ENCODE measurements at places on chromosomes 1 and 21.

- no peak for DNase-seq
These were observed 49.8 kb downstream of the DISP3 start for GRCh38 chr1:11528611-11529261.

GRCh38 chr1:29539971-29540370 is 303.6 kb downstream of the PTPRU start:
- DNase-seq = no peak

GRCh38 chr1:81021134-81021533 is 779.6 kb upstream of the ADGRL2 start:
- DNase-seq = no peak

DNA sequence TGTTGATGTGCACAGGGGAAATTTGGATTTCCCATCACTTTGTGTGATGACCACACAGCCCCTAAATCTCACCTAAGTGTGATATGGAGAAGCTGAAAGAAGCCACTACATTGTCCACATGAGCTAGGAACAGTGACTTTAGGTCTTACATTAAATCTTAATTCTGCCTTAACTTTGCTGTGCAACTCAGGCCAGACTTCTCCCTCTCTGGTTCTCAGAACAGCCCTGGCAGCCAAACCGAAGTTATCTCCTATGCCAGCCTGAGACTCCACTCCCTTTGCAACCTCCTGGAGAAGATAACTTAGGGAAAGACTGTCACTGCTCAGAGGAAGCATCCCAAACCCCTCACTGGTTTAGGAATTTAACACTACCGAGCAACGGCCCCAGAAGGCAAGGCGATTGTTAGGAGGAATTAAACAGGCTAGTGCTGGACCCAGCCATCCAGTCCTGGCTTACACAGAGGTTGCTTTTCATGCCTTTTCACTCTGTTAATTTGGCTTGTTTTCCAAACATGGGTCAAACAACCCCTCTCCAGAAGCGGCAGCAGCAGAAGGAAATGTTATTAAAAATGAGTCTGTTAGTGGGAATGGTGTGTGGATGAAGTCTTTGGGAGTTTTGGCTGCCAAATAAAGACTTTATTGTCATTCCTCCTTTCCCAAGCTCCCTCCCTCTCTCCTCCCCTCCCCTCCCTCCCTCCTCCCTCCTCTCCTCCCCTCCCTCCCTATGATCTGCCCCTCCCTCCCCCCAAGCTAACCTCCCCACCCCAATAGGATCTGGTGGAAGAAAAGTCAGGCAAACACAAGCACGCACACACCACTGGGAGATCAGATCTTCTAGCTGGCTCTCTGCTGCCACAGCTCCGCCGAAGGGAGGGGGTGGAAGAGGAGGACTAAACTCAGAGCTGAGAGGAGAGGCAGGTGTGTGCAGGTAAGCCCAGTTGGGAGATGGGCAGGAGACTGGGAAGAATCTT is at the start of gene PRELP:
Gene PRELP (plus strand): TSS at position 795 of the 970 bp plus-strand sequence. CDS start 7,379 bp downstream, outside the sequence.
- no peak for DNase-seq

GRCh38 chr1:19831441-19831840 is 16.4 kb upstream of the RNF186 start:
- no peak for DNase-seq

- no peak for DNase-seq
These were observed 5.6 kb upstream of the TNFSF18 start for GRCh38 chr1:173056365-173056764.

DNA sequence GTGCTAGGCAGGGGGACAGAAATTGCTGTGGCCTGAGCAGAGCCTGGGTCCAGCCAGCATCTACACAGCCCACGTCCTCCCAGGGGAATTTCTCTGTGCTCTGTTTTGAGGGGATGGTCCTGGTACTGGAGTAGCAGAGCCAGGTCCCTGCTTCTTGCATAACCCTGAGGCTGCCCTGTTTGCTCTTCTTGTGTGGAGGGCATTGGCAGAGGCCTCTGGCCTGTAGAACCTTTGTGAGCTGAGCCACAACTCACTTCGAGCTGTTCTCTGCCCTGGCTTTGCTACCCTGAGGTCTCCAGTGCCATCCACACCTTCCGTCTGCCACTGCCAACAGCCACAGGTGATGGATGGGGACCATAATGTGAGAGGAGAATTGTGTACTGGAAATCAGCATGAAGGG is 101.9 kb downstream of the KCNJ15 start:
- DNase-seq = no peak

DNA sequence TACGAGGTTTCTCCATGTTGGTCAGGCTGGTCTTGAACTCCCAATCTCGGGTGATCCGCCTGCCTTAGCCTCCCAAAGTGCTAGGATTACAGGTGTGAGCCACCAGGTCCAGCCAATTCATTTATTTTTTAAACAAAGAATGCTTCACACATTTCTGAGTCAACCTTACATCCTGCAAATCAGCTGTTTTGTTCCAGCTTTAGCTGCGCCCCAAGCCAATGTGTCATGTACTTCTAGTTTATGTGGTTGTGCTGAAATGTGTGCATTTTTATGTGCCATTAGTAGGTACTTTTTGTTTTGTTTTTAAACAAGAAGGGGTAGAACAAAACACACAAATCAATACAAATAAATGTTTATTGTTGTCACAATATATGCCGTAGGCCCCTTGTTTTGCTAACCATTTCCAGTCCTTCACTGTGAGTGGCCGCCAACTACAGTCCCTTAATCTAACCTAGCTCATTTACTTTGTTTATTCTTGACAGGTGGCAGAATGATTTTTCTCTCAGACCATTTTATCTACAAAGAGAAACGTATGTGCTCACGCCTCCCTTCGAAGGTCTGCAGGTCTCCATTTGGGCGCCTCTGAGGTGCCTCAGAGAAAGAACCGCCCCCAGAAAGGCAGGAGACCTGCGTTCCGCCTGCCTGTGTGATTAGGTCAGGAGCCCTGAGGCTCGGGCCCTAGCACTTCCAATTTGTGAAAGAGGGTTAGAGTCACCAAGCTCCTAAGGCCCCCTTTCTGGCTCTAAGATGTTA is 2.8 kb upstream of the CASQ2 start:
- DNase-seq = no peak

DNA sequence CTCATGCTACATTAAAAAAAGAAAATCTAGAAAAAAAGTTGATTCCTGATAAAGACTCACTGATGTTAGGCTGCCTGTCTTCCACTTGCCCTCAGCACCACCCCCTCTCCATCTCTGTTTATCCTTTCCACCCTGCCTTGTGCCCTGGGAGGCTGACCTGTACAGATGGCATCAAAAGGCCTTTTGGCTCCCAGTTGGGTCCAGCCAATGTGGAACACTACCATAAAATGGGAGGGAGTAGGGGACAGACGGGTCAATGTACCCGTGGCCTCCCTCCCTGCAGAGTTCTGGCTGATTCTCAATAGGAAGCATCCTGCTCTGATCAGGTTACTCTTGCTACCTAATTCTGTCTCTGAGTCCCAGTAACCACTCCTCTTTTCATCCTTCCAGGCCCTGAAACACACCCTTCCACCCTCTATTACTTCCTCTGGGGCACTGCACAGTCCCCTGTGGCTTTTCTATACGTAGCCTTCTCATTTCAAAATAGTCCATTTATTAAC is 300.0 kb downstream of the HHIPL2 start:
- no peak for DNase-seq

Data from stimulated activated CD4-positive, alpha-beta T cell treated with anti-CD3 and anti-CD28 coated beads, Interleukin-12 subunit alpha, Interleukin-12 subunit beta, amount 100 ng/mL, for 48 hours (primary cell).